Mammary epithelial cell (primary cell): ENCODE measurements at places on chromosomes 1 and 21. TPM values are rescaled to one million over a fixed set of nuclear protein-coding genes. Genes with fewer than 3 reads are reported as not detected.

The DMRTB1 gene
- total RNA-seq, result not detected in 2 replicates

The FCRL6 gene
- not detected for total RNA-seq

The CD48 gene
- total RNA-seq, result not detected

The ICOSLG gene
- total RNA-seq, result 1.3 TPM

The TNFSF4 gene
- 0.32 and 0.85 TPM in 2 replicates for total RNA-seq

The CNR2 gene
- not detected in 2 replicates for total RNA-seq
